Hematopoietic multipotent progenitor cell treated with erythropoietin and hydrocortisone succinate and interleukin-3 and kit ligand, for 17 days (in vitro differentiated cells): ENCODE measurements at places on chromosomes 4 and X.

DNA sequence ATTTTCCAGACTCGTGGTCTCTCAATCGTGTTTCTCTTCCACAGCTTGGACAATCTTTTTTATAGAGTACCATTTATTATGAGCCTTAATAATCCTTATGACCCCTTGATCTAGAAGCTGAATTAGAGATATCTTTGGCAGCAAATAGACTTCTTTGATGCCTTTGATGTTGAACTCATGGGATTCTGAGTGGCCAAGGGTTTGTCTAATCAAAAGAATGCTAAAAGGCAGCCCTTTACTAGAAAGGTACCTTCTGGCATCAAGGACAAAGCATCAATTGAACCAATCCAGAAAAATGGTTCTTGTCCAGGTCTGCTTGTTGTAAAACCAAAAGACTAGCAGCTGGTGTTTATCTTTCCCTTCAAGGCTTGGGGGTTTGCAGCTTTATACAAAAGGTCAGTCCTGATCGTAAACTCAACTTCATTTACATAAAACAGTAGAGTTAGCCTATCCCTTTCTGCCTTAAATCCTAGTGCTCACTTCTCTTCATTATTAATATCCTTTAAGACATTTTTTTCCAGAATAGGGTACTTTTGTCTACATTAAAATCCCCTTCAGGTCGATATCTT, 411.3 kb downstream of the FAT4 start:
- no peak for DNase-seq

DNA sequence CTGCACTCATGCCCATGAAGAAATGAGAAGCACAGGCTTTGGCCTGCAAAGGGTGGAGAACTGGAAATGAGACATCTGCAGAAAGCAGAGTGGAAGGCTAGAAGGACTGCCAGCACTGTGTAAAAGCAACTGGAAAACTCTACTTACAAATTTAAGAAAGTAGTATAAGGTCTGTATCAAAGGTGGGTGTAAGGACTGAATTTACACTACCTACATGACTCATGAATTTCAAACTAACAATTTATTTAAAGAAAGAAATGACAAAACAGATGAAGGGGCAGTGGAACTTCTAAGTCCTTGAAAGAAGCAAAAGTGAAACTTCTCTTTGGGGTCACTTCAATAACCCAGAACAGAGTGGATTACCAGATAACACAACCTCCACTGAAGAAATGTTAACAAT, 71.2 kb downstream of the SLC10A7 start:
- DNase-seq: no peak

- no peak for DNase-seq
Measured at GRCh38 chr4:181662383-181662782, 580.8 kb upstream of the TENM3 start.

GRCh38 chrX:22652596-22652995, 347.2 kb upstream of the DDX53 start:
- no peak for DNase-seq

- DNase-seq: no peak
Measured at GRCh38 chrX:111568817-111569216, 57.4 kb downstream of the SERTM2 start.

DNA sequence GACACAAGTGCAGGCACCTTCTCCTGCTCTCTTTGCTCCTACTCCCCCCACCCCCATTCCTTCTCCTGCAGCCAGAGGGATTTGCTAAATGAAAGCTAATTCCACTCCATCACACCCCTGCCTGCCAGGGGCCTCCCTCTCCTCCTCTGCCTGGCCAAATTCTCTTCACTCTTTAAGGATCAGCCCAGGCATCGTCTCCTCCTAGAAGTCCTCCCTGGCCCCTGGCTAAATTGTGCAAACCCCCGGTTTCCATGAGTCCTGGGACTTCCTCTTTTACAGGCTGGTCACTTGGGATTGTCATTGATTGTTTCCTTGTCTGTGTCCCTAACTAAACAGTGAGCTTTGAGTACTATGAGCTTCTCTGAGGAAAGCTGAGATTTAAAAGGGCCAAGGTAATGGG, 8.7 kb upstream of the ABLIM2 start:
- DNase-seq: no peak

DNA sequence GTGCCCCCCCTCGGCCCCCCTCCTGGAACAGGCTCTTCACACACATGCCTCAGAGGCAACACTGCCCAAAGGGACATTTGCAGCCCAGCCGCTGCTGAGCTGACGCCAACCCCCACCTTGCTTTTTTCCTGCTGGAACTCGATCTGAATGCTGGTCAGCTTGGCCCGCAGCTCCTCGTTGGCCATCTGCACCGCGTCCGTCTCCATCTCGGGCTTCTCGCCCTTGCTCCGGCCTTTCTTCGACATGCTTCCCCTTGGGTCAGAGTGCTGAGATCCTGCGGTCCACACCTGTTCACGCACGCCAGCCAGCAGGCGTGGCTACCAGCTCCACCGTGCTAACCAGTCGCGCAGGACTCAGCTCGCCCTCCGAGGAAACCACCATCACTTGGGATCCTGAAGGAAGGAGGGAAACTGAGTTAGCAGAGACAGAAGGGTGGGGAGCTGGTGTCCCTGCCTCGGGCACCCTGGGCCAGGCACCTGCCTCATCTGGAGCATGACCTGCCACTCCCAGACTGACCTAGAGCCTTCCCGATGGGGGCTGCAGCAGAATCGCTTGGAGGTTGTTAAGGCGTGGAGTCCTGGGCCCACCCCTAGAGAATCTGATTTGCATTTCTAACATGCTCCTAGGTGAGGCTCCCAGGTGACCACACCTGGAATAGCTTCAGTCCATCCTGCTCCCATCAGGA, 87.6 kb downstream of the JAKMIP1 start:
- DNase-seq: no peak
